ENCODE measurements at places on chromosomes 1 and 21.

DNA sequence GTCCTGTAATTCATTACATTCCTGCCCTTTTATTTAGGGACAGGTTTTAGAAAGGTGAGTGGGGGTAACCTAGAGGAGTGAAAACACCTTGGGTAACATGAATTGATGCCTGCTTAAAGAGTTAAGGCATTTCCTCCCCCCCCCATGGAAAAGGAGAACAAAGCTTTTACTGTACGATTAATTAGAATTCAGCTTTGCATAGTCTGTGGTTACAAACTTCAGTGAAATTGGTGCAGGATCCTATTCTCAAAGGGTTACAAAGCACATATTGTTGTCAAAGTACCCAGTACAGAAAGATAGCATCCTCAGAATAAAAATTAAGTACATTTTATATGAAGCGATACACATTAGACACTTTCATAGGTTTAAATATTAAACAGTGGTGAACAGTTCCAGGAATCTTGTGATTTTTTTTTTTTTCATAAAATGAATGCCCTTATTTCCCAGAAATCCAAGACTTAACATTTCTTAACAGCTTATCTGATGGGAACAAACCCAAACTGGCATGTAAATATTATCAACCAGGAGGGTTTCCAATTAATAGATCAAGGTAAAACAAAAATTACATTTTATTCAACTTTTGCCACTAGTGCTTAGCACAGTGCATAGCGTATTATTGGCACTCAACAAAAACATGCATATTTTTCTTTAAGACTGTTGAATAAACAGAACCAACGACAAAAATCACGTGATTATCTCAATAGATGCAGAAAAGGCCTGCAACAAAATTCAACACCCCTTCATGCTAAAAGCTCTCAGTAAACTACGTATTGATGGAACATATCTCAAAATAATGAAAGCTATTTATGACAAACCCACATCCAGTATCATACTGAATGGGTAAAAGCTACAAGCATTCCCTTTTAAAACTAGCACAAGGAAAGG is 172.7 kb downstream of the PDE4B start:
- DNase-seq, result no peak

GRCh38 chr1:151935154-151935553 is 25.8 kb upstream of the THEM4 start:
- DNase-seq, result no peak

- no peak for DNase-seq
Observed at GRCh38 chr1:81738875-81739274, 61.9 kb upstream of the ADGRL2 start.

DNA sequence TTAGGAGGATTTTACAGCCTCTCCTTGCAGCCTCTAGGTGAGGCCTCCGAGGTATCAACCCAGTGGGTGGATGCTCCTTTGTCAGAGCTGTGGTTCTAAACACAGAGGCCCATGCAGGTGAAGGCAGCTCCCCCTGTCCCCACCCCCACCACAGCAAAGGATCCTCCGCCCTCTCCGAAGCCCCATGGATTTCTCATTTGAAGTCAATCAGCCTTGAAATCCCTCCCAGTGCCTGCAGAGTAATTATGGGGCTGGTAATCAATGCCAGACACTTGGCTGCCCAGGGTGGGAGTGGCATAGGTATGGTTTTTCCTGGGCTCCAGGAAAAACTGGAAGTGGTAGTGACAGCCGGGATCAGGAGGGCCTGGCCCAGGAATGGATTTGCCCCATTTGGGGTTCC is 119.5 kb upstream of the CSF3R start:
- no peak for DNase-seq

DNA sequence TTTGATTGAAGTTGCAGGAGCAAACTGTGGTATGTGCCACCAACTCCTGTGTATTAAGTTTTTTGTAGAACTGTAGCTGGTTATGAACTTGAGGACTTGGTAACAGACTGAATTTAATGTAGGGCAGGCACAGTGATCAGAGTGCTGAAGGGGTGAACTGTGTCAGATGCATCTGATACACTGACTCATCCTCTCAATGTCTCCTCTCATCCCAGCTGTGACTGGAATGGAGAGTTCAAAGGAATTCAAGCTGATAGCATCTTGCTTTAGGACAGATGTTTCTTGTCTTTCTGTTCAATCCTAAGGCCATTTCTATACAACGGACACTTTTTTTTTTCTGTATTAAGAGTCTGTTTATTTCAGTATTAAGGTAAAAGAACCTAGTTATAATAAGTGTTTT is 25.0 kb upstream of the GBP1 start:
- DNase-seq, result no peak

GRCh38 chr1:174194461-174194860 is 35.1 kb downstream of the RABGAP1L start:
- no peak for DNase-seq

DNA sequence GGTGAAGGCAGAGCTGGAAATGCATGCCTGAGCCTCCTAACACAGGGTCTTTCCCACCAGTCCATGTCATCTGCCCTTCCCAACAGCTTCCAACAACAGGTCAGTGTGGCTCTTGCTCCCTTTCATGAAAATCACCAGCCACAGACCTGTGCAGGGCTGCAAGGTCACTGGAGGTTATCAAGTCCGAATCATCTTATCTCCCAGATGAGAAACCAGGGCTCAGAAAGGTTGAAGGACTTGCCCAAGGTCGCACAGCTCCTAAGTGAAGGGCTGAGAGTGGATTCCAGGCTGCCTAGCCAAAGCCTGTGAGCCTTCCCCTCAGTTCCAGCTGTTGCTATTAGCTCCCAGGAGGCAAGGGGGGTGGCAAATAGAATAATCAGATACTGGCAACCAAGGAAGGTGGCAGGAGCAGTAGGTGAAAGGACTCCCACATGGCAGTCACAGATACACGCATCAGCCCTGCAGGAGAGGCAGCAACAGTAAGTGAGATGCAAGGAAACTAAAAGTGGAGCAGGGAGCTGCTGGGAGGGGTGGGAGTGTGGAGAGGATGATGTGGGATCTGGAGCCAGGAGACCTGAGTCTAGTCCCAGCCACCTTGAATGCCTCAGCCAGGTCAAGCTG is 74.2 kb downstream of the SSBP3 start:
- DNase-seq, result no peak

GRCh38 chr1:181032535-181032934 is 1.2 kb upstream of the MR1 start:
- DNase-seq, result no peak

GRCh38 chr1:236321101-236321500 is 39.3 kb upstream of the ERO1B start:
- DNase-seq, result no peak

DNA sequence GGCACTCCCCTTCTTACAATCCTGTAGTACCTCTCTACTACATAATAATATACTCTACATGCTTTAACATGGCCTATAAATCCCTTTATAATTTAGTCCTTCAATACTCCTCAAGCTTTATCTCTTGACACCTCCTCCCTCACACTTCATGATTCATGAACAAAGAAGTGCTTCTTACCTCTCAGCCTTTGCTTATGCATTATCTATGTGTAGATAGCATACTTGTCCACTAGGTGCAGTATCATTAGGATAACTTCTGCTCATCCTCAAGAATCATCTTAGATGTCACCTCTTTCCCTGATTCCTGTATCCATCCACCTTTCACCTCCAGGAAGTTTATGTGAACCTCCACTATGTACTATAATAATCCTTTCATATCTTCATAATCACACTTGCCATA is 74.4 kb downstream of the COL24A1 start:
- DNase-seq, result no peak

DNA sequence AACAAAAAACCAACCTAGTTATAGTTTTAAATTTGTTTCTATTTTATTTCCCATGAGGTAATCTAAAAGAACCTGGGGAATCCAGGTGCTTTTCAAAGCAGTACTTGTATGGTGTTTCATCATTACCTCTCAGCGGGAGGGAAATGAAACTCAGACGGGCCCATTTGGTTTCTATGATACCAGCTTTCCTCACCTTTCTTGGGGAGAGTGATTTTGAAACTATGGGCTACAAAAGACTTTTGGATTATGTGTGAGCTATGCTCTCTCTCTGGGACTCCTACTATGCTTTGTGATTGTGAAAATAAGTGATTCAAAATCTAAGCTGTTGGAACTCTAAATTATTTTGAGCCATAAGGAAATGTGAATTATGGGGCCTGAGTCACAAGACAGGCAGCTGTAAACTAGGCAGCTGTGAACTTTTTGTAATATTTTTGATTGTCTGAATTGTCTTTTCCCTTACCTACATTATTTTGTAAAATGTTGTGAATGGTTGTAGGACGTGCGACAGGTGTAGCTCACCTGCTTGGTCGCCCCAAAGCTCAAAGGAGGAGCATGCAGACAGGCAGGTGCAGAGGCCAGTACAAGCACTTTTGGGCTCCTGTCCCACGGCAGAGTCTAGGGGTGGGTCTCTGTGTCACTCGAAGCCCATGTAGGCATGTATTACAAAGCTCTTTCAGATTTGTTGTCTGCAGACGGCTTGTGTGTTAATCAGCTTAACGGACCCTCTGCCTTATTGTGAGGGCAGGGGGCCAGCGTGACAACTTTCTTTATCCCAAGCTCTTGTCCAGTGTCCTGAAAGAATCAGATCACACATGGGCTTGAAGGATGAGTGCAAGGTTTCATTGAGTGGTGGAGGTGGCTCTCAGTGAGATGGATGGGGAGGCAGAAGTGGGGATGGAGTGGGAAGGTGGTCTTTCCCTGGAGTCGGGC is 64.8 kb upstream of the BACH1 start:
- no peak for DNase-seq

GRCh38 chr1:121417325-121417923 is 232.6 kb downstream of the SRGAP2C start:
- DNase-seq, result no peak
